Activated T-cell treated with anti-CD3 and anti-CD28 coated beads, Interleukin-2, amount 50 U/mL, for 48 hours (primary cell): ENCODE measurements at places on chromosomes 2 and 18.

- no peak for DNase-seq
Observed at GRCh38 chr2:100272841-100273329, 49.4 kb downstream of the LONRF2 start.

DNA sequence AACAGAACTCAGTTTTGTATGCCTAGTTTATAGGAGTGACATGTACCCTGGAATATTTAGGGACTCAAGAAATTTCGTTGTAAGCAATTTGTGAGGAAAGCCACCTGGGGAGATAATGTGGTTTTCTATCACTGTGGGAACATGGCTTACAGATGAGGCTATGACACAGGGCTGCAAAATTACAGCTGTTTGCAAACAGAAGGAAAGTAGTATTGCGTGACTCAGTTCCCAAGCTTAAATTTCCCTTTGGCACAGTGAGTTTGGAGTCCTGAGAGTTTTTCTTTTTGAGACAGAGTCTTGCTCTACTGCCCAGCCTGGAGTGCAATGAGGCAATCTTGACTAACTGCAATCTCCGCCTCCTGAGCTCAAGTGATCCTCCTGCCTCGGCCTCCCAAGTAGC lies 149.8 kb downstream of the MYO5B start:
- DNase-seq = no peak

DNA sequence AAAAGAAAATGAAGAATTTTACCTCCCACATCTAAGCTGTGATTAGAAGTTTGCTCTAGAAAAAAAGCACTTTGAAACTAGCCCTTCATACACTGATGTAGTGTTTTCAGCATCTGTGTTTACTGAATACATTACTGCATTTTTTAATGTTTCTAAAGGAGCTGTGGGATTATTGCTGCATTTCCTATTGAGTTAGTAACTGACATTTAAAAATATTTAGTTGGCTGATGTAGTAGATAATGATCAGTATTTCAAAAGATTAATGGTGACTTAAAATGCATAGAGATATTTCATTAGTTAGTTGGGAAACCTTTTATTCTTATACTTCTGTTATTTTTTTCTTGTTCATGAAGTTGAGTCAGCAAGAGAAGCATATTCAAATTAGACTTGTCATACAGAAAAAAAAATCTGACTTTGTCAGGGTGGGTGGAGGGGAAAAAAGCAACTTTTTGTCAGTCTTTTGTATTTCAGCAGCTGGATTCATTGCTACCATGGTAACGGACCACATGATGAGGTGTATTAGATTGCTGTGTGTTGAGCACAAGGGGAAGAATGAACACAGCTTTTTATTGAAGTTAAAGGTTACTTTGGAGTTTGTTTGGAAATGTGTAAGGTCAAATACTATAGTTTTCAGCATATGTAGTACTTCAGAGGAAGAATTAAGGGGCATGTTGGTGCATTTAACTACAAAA lies at the start of gene DTNA:
Gene DTNA, plus strand, starts transcription at position 549 of the 692 bp plus-strand sequence. CDS start 45,679 bp downstream, outside the sequence.
- DNase-seq = no peak

DNA sequence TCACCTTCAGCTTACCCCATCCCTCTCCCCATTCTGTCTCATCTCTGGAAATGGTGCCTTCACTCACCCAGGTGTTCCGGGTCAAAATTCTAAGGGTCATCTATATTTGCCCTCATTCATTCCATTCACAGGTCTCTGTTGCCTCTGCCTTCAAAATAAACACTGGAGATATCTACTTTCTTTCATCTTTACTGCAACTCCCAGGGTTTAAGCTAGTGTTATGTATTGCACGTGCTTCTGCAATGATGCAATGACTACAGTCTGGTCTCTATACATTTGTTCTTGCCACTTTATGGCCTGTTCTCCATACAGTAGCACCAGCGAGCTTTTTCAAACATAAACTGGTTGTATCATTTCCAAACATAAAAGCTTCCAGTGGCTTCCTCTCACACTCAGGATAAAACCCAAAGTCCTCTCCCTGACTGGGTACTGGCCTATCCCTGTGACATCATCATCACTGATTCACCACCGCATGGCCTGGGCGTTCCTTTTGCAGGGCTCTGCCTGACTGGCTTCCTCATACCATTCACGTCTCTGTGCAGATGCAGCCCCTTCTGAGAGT lies 14.3 kb downstream of the DSG2 start:
- no peak for DNase-seq
